Ovary (tissue), 10 donors: ENCODE measurements at places on chromosomes 13 and 19. TPM values are rescaled to one million over a fixed set of nuclear protein-coding genes. Genes with fewer than 3 reads are reported as not detected.

Gene DOCK6
- 17.2 TPM for total RNA-seq

Gene TEKTIP1
- total RNA-seq, result 4.0 TPM

Gene STK11
- total RNA-seq, result 38.7 TPM

Gene TMEM38A
- total RNA-seq, result 0.83 TPM

Gene SBK2
- not detected for total RNA-seq

Gene SIGLEC12
- not detected for total RNA-seq
